ENCODE measurements at places on chromosomes 2 and 18.
A peak's percentile ranks its signal among the peaks of the same experiment; 100 is the strongest.

DNA sequence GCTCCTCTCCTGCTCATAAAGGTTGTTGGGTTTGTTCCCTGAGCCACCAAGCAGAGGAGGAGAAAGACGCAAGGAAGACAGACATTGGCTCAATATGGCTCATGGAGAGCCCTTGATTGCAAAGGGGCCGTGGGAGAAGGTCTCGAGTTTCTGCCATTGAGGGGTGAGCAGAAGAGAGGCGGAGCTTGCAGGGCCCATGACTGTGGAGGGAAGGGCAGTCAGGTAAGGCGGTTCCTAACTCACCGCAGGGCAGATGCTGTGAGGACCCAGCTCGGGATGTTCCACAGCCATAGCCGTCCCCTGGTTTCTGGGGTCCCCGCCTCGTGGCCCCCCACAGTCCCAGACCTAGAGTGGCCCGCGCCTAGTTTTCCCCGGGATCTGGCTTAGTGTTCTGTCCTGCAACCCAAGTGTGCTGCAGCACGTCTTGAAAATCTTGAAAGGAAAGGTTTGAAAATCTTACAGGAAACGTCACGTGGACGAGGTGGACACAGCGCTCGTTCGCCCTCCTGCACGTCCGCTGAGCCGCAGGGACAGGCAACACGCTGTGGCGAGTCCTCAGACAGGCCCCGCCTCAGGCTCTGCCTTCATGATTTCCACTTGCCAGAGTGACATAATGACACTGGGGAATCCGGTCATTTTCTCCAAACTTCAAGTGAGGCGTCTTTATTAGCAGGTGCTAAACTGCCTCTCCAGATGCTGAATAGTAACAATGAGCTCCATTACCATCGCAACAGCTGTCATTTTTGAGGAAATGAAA lies 105.5 kb upstream of the HDAC4 start:
- no peak for DNase-seq

DNA sequence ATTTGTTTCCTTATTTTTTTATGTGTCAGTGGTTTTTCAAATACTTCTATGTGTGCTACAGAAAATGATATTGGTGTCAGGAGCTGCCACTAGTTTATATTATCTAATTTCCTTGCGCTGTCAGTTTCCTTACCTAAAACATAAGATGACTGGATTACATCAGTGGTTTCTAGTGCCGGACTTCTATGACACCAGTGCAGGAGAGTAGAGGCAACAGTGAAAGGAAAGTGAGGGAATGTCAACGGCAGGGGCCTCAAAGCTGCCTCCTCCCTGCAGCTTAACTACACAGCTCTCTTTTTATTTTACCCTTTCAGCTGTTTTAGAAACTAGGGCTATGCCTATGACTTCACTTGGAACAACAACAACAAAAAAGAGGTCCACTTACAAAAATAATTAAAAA lies 6.5 kb downstream of the ERBB4 start:
- DNase-seq: no peak

GRCh38 chr2:71714601-71715240 lies 261.4 kb downstream of the DYSF start:
- no peak for DNase-seq

DNA sequence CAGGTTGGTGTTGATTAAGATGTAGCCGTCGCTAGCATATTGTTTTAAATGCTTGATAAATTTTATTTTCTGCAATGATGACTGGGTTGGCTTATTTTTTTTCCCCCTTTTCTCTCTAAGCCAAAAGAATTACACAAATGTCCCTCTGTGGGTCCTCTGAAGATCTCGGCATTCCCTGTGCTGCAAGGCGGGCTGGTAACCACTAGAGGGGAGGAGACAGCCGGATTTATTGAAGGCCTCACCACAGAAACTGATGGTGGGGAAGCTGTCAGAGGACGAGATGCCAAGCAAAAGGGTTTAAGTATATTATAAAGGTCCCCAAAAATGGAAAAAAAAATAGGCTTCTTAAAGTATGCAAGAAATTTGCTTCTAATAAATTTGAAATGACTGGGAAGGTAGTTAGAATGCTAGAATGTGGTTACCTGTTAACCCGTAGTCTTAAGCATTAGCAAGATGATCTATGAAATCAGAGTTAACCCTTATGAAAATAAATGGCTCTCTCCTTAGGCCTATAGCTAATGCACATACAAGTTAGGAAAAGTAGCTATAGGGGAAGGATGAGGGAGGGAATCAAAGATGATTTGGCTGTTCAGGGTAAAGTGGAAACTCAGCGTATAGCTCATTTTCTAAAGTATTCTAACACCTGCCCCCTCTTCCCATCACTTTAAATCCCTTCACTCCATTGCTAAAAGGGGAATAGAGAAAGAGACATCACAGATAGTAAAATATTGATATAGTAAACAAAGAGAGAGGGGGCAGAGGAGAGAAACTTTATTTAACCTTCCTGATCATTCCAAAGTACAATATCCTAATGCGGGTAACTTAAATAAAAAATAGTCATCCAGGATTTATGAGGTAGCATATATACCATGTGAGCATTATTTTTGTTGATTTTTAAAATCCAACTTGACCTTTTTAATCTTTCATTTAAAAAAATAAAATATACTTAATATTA lies 894.5 kb upstream of the POU3F3 start:
- peak; percentile 4 for DNase-seq

DNA sequence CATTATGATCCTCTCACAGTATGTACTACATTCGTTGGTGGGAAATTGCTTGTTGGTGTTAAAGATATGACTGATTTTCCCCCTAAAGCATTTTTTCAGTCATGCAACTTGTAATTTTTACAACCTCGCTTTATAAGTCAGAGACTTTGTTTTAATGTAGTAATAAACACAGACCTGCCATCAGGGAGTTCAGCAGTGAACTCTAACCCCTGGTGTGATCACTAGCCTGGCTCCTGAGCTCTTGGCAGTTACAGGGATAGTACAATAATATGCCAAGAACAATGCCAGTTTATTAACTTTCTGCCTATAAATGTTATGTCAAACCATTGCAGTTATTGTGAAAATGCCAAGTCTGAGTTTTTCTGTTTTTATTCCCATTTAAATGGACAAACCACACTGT lies 93.8 kb downstream of the EDAR start:
- no peak for DNase-seq

DNA sequence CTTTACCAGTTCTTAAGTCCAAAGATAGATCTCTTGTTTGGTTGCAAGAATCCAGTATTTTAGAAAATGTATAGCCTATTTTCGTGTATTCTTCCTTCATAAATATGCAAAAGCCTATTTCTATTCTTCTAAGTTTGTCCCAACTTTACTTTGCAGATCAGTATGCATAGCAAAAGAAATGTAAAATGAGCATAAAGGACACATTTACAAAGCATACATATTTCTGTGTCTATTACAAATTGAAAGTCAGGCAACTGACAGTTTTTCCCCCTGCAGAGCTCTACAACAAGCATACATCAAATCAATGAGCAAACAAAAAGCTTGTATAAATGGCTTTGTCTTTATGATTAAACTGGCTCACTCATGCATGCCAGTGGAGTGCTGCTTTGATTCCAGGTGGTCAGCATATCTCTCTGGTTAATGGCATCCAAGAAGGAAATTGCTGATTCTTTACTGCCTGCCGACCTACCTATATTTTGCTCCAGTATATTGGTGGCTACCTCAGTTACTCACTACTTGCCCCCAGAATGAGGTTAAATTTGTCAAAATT lies 10.0 kb upstream of the VPS54 start:
- no peak for DNase-seq

DNA sequence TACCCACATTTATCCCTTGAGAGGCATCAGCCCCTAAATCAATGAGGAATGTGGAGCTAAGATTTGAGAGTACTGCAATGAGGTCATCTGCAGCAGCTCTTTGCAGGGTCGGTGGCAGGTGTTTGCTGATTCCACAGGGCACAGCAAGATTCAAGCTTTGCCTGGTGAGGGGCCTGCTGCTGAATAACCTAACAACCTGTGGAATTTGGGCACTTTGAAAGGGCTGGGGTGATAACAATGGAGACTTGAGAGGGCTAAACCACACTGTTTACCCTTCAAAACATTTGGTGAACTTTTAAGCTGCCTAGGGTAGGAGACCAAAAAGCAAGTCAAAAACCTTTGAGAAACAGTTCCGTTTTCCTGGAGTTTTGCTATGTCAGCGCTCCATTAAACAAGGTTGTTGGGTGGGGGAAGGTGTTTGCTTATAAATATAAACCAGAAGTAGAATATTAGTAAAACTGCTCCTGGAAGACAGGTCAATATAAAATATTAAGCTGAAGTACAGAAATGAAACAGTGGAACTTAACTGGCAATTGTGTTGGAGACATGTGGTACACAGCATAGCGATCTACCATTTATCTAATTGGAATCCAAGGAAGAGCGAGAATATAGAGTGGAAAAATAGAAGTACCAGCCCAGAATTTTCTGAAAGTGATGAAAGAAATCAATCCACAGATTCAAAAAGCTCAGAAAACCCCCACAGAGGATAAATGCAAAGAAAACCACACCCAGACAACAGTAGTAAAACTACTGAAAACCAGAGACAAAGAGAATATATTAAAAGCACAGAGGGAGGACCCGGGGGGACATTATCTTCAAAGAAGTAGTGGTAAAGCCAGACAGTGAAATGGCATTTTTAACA lies 15.7 kb downstream of the COPS8 start:
- DNase-seq: no peak

GRCh38 chr2:99035920-99036319 lies 99.9 kb upstream of the CRACDL start:
- DNase-seq: no peak

DNA sequence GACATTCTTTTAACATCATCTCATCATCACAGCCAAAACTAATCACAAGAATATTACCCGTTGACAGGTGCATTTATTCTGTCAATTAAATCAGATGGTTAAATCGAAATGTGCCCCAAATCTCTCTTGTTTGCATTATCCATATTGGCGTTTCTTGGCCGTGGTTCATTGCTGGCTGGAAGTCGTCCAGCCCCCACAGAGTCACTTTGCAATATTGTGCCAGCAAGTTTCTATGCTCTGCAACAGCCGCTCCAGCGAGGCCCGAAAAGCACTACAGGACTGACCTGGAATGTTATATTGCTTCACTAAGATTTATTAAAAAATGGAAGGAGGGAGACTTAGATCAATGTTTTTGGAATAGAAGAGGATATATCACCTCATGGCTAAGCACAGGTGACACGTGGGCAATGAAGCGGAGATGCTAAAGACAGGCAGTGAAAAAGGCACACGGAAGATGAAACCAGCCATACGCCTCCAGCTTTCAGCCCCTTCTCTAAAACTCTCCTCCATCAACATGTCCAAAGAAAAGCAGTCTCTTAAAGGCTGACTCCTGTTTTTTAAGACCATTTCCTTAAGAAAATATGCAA lies 176.8 kb upstream of the VRK2 start:
- peak; percentile 87 for DNase-seq

DNA sequence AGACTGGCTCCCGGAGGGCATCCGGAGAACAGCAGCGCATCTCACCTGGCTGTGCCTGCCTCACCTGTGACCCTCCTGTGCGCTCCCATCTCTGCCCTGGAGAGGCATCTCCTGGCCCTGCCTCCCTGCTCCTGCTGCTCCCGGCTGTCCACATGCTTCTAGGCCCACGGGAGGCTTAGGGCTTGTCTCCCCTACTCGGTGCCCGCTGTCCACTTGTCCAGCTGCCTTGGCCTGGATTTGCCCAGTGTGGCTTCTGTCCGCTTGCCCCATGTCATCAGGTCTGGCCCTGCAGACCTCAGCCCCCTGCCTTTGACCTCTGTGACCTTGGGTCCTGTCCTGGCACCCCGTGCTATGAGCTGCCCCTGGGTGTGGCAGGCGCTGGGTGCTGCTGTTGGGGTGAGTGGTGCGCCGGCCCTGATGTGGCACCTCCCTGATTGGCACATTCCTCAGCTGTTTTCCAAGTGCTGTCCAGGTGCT lies 4.5 kb downstream of the BOK start:
- DNase-seq: no peak

GRCh38 chr2:42799881-42800280 lies 7.5 kb upstream of the HAAO start:
- DNase-seq: no peak

- no peak for DNase-seq
Observed at GRCh38 chr2:200230716-200231115, 75.8 kb upstream of the SPATS2L start.

DNA sequence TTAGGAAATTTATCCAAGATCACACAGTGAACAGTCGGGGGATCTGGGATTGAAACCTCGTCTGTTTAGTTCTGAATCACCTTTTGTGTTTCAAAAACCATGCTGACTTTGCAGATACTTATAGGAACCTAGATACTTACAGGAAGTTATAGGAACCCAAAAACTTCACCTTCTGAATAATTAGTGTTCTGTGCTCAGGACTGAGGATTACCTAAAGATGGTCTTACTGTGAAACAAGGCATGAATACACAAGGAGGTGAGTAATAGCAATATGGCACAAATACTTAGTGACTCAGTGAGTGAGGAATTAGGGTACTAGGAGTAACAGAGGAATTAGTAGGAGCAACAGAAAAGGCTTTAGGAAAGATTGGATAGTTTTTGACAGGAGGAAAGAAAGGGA lies 145.5 kb downstream of the LRATD1 start:
- no peak for DNase-seq

DNA sequence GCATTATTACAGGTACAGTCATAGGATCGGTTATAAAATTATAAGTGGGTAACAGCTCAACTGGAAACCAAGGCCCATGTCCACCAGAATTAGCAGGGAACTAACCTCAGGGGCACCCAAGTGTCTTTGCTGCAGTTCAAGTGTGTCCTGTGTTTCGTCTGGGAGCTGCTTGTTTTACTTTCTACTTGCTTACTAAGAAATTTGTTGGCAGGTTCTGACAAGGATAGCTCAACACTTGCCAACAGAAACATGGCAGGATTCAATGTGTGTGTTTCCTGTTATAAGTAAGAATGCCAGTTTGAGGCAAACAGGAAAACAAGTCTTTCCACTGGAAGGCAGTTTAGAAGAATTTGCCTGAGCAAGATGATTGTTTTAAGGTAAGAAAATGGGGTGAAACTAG lies 104.5 kb downstream of the EPHA4 start:
- DNase-seq: no peak

- DNase-seq: no peak
Observed at GRCh38 chr18:47284721-47285395, 33.4 kb upstream of the SKOR2 start.

DNA sequence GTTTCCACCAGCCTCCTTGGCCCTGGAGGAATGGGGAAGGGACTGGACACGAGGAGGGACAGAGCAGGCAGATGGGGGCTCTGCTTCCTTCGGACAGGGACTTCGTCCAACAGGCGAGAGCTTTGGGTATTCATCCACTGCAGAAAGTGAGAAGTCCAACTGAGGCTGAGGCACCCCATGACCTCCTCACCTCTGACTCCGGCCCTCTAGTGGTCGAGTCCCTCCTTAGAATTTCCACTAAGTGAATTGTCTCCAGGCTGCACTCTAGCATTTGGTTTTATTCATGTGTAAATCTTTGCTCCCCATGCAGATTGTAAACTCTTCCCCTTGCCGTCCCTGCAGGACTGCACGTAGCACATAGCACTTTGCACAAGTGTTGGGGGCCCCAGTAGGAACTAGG lies 75.6 kb downstream of the TMEM247 start:
- DNase-seq: no peak
